Astrocyte of the spinal cord (primary cell): ENCODE measurements at places on chromosomes 5 and 9.

DNA sequence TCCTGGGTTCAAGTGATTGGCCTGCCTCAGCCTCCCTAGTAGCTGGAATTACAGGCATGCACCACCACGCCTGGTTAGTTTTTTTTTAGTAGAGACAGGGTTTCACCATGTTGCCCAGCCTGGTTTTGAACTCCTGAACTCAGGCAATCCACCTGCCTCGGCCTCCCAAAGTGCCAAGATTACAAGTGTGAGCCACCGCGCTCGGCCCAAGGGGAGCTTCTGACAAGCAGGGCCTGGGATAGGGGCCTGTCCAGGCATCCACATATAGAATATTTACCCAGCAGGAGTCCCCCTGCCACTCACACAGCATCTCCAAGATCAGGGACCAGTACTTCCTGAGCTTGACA lies 10.1 kb downstream of the IRF1 start:
- DNase-seq: no peak

DNA sequence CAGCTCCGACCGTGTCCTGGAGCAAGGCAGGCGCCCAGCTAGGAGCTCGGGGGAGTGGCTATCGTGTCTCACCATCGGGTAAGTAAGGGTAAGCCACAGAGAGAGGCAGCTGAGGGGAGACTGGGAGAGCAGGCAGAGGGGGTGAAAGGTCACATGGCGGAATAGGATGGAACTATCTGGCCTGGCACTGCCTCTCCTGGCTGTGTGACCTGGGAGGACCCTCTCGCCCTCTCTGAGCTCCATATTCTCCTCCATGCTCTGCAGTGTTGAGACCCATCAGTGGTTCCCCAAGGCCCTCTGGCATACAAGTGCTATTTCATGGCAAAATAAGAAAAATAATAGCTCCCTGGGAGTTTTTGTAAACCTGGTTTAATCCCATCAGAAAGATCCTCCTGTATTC lies 43.9 kb upstream of the ASS1 start:
- DNase-seq: no peak

GRCh38 chr9:80175286-80176150 lies 603.8 kb downstream of the TLE4 start:
- DNase-seq: peak; percentile 67

DNA sequence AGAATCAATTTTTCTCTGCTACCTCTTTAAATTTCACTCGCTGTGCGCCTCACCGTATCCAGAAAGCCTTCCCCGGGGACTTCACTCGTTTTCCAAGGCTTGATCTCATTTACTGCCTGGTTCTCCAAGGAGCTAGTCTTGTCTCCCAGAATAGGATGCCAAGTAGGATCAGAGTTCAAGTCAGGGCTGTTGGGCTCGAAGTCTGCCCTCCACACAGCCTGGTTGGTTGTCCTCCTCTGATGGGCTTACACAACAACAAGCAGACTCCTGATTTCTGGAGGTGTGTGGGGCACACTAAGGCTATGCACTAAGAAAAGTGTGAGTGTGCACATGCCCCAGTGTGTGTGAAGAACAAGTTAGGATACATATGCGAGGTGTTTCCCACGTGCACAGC lies 14.0 kb upstream of the TNIP1 start:
- DNase-seq: no peak

GRCh38 chr5:155926031-155926430 lies 400.9 kb upstream of the SGCD start:
- peak; percentile 22 for DNase-seq

DNA sequence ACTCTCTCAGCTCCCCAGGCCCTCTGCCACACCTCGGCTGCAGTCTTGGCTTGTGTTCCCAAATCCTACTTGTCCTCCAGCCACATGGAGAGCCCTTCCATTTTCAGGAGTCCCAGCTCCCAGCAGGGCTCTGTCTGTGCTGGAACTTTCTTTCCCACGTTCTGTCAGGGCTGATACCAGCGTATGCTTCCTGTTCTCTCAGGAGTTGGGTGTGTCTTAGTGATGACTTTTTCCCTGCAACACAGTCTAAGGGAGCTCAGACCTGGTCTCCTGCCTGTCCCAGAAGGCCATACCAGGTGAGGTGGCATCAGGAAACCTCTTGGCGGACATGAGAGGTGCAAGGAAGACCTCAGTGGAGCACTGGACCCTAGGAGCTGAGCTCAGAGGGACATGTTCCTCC lies 226.5 kb downstream of the HSPA4 start:
- DNase-seq: no peak

- DNase-seq: no peak
These were observed 339.7 kb downstream of the NTRK2 start for GRCh38 chr9:85009251-85009650.

DNA sequence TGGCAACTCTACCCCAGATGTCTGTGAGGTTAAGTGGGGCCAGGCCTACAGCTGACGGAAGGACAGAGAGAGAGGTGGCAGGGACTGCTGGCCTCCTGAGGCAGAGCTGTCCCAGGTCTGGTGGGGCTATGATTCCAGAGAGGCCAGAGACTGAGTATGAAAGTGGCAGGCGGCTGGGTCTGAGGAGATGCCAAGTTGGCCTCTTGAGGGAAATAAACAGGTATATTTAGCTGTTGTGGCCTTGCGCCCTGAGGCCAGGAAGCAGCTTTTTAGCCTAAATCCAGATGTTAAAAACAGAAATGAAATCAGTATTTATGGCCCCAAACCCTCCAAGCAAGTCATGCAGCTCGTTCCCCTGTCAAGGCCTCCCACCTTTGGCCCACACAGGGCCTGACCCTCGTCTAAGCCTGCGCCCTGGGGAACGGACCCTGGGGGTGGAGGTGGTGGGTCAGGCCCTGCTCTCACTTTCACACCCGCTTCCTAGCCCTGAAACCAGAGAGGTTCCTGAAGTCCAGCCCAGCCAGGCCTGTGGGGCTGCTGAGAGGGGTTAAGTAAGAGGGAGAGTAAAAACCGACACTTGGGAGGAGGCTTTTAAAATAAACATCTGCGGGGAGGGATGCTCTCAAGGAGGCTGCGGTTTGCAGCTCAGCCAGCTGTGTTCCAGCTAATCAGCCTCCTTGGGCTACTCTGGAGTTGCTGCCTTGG lies 18.7 kb downstream of the PCDHGC5 start:
- peak; percentile 89 for DNase-seq

- DNase-seq: no peak
These were observed 6.2 kb downstream of the SLC1A1 start for GRCh38 chr9:4496497-4496896.

GRCh38 chr5:166553778-166554177 lies 1737.7 kb upstream of the WWC1 start:
- DNase-seq: no peak

DNA sequence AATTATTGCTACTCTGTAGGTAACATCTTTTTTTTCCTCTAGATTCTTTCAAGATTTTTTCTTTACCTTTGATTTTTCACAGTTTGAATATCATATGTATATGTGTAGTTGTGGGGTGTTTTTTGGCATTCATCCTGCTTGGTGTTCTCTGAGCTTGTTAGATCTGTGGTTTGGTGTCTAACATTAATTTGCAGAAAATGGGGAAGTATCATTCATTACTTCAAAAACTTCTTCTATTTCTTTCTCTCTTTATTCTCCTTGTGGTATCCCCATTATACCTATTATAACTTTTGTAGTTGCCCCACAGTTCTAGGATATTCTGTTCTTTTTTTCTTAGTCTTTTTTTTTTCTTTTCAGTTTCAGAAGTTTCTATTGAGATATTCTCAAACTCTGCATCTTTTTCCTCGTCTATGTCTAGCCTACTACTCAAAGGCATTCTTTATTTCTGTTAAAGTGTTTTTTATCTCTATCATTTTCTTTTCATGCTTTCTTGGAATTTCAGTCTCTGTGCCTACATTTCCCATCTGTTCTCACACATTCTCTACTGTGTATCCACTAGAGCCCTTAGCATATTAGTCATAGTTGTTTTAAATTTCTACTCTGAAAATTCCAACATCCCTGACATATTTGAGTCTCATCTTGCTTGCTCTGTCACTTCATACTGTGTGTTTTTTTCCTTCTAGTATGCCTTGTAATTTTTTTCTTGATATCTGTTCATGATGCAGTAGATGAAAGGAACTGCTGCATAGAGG lies 60.1 kb upstream of the GNA14 start:
- DNase-seq: peak; percentile 69

- no peak for DNase-seq
These were observed 145.9 kb downstream of the YIPF5 start for GRCh38 chr5:144024545-144024944.
